Glomerular endothelial cell (primary cell): ENCODE measurements at places on chromosomes 16 and 17. TPM values are rescaled to one million over a fixed set of nuclear protein-coding genes. Genes with fewer than 3 reads are reported as not detected.

Gene FBXL16
- 1.6 TPM in 2 replicates for total RNA-seq

Gene CRHR1
- total RNA-seq: not detected in 2 replicates

Gene HIGD1B
- total RNA-seq: not detected in 2 replicates

Gene SEPTIN1
- 0.47 TPM in 1 of 2 replicates, not detected in the other for total RNA-seq

Gene ADGRG3
- total RNA-seq: 0.12 and 0.53 TPM in 2 replicates

Gene PLXDC1
- 0.06 TPM in 1 of 2 replicates, not detected in the other for total RNA-seq
